Activated CD8-positive, alpha-beta memory T cell treated with anti-CD3 and anti-CD28 coated beads, Interleukin-2, amount 50 U/mL, for 48 hours (primary cell): ENCODE measurements at places on chromosomes 6 and 20.

- no peak for DNase-seq
These were observed 76.0 kb downstream of the UST start for GRCh38 chr6:148822819-148823218.

GRCh38 chr6:151002057-151002450 is 136.6 kb downstream of the MTHFD1L start:
- no peak for DNase-seq

DNA sequence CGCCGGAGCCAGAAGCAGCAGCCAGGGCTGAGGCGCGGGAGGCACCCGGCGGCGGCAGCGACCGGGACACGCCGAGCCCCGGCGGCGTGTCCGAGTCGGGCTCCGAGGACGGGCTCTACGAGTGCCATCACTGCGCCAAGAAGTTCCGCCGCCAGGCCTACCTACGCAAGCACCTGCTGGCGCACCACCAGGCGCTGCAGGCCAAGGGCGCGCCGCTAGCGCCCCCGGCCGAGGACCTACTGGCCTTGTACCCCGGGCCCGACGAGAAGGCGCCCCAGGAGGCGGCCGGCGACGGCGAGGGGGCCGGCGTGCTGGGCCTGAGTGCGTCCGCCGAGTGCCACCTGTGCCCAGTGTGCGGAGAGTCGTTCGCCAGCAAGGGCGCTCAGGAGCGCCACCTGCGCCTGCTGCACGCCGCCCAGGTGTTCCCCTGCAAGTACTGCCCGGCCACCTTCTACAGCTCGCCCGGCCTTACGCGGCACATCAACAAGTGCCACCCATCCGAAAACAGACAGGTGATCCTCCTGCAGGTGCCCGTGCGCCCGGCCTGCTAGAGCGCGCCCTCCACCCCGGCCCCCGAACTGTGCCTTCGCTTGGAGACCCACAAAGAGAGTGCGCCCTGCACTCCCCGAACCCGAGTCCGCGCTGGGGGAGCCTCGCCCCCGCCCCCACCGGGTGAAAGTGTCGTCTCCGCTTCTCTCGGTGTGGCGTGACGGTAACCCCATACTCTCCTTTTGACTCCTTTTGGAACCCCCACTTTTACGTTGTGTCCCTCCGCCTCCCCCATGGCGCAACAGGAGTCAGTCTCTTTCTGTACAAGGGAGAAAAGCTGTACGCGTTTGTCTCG is 1.6 kb downstream of the INSM1 start:
- peak; percentile 65 for DNase-seq

DNA sequence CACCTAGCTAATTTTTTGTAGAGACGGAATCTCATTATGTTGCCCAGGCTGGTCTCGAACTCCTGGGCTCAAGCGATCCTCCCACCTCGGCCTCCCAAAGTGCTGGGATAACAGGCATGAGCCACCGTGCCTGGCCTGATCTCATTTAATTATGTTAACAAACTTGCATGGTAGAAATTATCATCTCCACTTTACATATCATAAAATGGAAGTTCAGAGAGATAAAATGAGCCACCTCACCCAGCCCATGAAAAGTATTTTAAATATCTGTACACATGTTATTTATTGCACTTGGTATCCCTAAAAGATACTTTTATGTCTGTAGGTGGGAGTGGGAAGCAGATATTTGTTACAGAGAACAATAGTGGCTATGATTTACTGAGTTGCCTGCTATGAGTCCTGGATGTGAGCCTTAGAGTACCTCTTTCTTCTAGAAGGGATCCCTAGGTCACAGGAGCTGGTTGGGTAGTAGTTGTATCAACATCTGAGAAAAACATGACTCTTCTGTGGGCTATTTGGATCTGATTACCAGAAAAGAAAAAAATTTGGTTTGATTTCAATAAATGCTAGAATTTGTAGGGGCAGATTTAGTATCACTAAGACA is 52.4 kb upstream of the EIF2S2 start:
- DNase-seq, result no peak

DNA sequence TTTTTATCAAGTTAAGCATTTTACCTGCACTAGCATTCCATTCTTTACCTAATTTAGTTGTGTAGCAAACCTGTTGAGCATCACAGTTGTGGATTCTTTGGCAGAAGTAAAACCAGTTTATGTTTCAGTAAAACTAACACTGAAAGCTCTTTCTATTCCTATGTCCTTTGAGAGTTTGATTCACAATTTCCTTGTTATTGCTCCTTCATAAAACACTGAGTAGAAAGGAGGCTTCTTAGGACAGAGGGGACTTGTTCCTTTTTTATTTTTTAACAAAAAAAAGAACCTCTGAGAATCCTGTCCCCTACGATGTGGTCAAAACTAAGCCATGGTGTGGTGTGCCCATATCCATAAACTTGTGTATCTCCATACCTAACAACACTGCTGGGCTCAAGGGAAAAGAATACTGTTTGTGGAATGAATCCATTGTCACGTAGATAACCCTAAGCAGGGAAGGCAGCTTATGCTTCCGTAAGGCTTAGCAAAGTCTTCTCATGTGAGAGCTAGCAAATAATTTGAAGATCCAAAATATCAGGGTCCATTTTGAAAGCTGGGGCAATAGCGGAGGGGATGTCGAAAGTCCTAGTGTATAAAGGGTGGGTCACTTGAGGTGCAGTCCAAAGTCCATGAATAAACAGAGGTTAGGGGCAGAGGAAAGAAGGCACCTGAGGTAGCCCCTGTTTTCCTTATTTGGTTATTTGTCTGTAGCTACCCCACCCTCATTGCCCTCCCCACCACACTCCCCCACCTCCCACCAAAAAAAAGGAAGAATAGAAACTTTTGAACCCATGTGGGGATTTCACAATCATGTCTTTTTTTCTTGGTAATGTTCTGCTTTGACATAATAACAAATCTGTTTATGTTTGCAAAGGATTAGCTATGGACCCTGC is 71.0 kb downstream of the PLAGL1 start:
- no peak for DNase-seq

DNA sequence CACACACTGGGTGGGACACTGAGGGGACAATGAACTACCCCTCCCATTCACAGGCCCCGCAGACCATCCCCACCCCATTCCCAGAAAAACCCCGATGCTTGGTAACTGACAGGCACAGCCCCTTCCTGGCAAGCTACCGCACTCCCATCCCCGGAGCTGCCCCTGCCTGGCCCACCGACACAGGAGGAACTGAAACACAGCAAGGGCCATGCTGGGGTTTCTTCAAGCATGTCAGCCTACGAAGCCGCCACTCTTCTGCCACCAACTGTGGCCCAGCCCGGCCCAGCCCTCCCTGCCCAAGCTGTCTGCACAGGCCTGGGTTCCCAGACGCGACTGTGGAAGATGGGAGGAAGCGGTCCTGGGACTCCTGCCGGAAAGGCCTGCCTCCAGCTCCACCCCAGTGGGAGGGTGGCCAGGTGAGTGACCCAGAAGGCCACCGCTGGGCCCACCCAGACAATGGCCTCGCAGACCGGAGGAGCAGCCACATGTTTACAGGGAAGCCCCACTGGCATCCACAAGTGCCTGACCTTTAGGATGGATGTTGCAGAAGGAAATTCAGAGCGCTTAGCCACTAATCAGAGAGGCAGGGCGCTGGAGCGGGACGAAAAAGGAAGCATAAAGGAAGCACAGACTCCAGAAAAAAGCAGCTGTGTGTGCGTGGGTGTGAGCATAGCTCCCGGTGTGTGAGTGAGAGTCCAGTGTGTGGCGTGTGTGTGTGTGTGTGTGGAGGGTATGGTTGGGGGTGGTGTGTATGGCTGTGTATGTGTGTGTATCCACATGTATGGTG is 91.6 kb downstream of the PRND start:
- DNase-seq, result peak; percentile 68

GRCh38 chr20:58986286-58986967 is 5.4 kb downstream of the NELFCD start:
- DNase-seq, result peak; percentile 43

- DNase-seq, result no peak
These were observed 455.1 kb upstream of the CITED2 start for GRCh38 chr6:139829576-139829975.

GRCh38 chr6:142871910-142872331 is 73.1 kb downstream of the HIVEP2 start:
- no peak for DNase-seq

- DNase-seq, result no peak
These were observed 12.2 kb downstream of the BACH2 start for GRCh38 chr6:90284236-90285041.

- DNase-seq, result no peak
These were observed 147.4 kb downstream of the ALDH8A1 start for GRCh38 chr6:134802426-134803058.

DNA sequence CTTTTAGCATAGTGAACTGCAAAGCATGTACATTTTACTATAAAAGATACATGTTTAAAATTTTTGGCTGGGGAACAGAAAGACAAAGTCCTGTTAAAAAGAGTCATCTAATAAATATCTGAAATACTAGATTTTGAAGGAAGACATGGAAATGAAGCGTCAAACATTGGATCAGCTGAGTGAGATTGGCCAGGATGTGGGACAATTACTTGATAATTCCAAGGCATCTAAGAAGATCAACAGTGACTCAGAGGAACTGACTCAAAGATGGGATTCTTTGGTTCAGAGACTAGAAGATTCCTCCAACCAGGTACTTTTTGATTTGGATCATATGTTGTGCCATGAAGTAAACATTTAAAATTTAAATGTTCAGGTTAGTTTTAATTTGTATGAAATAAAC is 162.3 kb downstream of the UTRN start:
- no peak for DNase-seq

DNA sequence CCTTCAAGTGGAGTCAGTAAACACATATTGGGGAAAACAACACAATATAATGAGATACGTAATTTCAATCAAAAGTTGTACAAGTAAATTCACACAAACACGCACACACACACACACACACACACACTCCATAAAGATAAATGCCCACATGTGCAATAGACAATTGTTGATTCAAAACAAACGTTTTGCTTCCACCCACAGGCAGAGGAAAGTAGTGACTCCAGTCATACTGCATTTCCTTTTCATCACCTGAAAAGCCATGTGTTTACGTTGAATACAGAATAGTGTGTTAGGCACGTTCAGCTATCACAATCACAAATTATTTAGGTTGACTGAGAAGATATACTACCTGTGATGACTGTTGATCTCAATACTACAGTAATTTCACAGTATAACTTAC is 443.8 kb upstream of the MANEA start:
- no peak for DNase-seq

- no peak for DNase-seq
These were observed 190.1 kb upstream of the ARID1B start for GRCh38 chr6:156587071-156587470.

DNA sequence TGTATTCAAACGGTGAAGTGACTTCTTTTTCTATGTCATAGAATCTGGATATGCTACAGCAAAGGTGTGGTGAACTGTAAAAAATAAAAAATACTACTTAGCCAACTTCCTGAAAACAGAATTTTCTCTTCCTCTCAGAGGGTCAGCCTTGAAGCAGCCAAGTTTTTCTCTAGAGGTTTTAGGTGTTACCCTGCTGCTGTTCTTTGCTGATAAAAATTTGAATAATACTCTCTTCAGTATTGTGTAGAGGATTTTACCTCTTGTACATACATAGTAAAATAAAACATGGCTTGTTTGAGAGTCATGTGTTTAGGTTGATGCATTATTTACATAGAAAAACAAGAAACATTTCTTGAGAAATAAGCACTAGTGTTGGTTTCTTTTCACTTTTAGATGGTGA is 458.4 kb downstream of the TBC1D32 start:
- DNase-seq, result no peak

DNA sequence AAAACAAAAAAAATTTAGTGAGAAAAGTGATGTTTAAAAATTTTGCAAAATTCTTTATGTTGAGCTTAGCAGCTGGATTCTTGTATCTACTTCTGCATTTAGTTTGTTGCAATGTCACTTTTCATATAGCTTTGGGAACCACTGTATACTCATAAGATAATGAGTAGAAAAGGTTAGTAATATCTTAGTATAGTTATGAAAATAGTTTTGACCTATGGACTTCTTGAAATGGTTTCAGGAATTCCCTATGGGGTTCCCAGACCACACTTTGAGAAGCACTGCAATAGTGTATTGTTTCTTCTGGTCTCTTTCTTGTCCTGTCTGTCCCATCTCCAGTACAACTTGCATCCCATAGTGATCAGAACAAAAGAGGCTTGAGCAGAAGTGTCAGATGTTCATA is 29.4 kb downstream of the PPP1R16B start:
- no peak for DNase-seq

DNA sequence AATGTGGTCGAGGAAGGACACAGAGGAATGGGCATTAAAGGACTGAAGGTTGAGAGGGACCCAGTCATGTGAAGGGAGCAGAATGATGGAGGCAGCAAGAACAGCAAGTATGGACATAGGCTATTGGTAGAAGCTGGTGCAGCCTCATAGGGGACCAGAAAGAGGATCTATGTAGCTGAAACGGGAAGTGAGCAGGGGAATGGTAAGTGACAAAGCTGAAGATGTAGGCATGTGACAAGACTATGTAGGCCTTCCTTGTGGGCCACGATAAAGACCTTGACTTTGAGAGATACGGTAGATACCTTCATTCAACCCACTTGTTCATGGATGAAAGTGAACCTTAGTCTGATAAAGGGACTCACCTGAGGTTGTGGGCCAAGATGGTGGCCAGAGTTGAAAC is 3.5 kb downstream of the CTNNBL1 start:
- no peak for DNase-seq

DNA sequence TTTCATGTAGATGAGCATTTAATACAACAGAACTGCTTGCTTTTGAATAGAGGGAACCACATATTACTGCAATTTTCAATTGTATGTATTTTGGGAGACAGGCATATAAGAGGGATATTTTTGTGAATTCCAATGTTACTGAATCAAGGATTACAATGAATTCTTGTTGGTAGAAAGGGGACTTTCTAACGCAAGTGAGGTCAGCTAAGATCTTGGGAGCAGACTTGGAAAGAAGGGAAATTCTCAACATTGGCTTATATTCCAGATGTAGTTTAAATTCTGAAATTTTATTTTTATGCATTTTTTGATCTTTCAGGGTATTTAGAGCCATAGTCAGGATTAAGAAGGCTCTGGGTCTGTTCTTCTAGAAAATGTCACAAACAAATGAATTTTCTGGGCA is 43.3 kb upstream of the CTAGE9 start:
- no peak for DNase-seq

GRCh38 chr20:1402149-1402548 is 9.3 kb upstream of the FKBP1A start:
- DNase-seq, result no peak

- no peak for DNase-seq
These were observed 522.0 kb upstream of the GJE1 start for GRCh38 chr6:141610741-141611140.

GRCh38 chr20:37411408-37412219 is 65.7 kb downstream of the SRC start:
- no peak for DNase-seq

DNA sequence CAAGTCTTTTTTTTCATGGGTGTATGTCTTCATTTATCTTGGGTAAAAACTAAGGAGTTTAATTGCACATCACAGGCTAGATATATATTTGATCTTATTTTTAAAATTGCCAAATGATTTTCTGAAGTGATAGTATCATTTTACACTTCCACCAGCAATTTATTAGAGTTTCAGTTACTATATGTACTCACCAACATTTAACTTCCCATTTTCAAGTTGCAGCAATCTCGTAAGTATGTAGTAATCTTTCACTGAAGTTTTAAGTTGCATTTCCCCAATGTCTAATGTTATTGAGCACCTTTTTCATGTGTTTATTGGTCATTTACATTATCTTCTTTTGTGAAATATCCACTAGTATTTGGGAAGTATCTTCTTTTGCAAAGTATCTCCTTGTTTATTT is 277.4 kb upstream of the CNR1 start:
- no peak for DNase-seq
